ENCODE measurements at places on chromosomes 2 and 18.
A peak's percentile ranks its signal among the peaks of the same experiment; 100 is the strongest.

- no peak for DNase-seq
Observed at GRCh38 chr2:120404274-120404673, 58.3 kb downstream of the INHBB start.

GRCh38 chr2:125797192-125797591 is 858.8 kb upstream of the GYPC start:
- no peak for DNase-seq

GRCh38 chr18:35515460-35516130 is 17.8 kb upstream of the INO80C start:
- no peak for DNase-seq

DNA sequence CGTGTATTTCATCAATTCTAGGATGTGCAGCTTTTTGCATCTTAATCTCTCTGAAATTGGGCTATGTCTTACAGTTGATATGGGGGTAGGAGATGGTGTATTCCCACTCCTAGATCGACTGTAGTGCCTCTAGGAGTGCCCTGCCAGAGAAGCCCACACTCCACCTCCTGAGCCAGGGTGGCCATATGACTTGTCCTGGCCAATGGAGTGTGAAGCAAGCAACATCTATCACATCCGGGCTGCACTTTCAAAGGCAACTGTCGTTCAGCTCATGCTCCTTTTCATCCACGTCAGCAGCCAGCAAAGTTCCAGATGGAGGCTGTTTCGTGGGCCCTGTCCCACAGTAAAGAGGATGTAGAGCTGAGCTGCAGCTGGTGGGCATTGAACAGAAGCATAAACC is 149.4 kb upstream of the SLC1A4 start:
- DNase-seq, result no peak

DNA sequence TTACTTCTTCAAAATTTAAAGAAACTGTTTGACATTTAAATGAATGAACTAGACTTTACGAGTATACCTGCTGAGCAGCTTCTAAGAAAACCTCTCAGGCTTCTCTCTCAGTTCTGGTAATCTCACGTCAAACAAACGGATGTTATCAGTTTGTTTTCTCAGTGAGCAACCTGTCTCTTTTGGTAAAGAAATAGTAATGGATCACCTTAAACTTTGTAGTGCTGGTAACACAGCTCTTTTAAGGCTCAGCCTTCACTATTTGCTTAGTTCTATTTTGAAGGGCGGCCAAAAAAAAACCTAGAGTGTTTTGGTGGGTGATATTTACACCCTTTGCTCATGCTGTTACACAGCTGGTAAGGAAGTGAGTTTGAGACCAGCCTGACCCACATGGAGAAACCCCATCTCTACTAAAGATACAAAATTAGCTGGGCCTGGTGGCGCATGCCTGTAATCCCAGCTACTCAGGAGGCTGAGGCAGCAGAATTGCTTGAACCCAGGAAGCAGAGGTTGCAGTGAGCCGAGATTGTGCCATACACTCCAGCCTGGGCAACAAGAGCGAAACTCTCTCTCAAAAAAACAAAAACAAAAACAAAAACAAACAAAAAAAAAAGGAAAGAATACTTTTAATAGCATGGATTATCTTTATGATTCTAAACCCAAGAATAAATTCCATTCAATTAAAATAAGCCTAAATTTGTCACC is 15.9 kb downstream of the FN1 start:
- DNase-seq, result no peak

GRCh38 chr2:144099780-144100377 is 420.0 kb downstream of the ZEB2 start:
- DNase-seq, result no peak

DNA sequence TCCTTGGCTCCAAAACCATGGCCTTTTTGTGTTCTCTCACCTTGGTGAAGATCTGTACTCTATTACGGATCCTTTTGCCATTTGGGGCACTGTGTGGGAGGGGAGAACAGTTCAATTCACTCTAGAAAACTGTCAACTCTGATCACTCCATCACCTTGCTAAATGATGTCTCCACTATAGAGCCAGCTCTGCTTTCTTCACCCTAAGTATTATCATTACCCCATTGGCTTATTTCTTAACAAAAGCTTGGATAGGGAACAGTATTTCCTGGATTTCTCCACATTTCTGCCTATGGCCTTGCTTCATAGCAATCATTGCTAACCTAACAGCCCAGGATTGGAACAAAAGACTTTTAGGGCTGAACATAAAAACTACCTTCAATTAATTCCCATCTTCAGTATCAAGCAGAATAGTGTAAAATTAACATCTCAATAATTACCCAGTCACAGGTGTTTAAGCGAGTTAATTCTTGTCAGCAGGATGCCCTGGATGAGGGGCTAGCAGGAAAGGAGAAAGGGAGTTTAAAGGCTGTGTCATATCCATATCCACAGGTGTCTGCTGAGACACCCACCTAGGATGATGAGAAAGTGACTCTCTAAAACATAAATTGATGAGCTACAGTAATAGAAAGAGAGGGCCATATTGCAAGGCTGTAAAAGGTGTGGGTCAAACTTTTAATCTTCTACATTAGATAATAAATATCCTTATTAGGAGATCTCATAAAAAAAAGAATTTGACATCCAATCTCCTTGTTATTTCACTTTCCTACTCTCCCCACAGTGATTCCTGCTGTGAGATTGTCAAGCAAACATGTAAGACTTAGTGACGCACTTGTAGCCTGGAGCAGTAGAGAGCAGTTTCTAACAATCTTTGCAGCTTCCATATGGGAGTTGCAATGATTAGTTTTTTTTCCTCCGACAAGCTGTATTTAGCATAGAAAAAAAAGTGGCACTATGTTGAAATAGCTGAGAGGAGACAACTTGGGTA is 589.5 kb upstream of the NXPH2 start:
- DNase-seq, result no peak

- DNase-seq, result no peak
Observed at GRCh38 chr18:23935804-23936203, 78.8 kb upstream of the TTC39C start.

DNA sequence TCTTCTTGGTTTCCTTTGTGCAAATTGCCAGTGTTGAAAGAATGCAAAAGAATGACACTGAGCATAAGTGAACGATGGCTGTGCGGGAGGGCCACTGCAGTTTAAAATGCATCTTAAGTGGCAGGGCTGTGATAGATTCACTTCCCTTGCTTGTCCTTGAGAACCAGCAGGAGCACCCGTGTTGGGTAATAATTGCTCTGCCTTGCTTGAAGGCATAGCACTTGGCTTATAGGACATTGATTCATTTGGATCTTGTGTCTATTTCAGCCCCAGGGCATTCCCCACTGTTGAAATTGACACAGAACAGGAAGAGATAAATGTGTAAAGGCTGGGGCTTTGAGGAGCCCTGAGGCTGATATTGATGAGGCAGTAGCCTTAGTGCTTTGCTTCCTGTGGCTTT is 1003.7 kb upstream of the GYPC start:
- DNase-seq, result no peak

DNA sequence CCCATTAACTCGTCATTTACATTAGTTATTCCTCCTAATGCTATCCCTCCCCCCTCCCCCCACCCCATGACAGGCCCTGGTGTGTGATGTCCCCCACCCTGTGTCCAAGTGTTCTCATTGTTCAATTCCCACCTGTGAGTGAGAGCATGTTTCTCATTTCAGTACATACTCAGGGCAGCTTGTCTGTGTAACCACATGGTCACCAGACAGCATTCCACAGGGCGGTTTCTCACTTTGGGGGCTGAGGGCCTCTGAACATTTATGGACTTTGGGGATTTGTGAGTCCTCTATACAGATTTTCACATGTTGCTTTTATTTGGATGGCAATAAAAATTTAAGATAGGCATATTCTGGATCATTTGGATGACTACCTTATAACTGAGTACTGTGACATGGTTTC is 84.0 kb downstream of the LYPD6B start:
- no peak for DNase-seq

GRCh38 chr18:23134780-23135549 is at the start of gene CABLES1:
CABLES1 (plus strand) TSS chr18:23135485; CDS start chr18:23135763, 278 bp downstream.
- DNase-seq, result peak; percentile 38

DNA sequence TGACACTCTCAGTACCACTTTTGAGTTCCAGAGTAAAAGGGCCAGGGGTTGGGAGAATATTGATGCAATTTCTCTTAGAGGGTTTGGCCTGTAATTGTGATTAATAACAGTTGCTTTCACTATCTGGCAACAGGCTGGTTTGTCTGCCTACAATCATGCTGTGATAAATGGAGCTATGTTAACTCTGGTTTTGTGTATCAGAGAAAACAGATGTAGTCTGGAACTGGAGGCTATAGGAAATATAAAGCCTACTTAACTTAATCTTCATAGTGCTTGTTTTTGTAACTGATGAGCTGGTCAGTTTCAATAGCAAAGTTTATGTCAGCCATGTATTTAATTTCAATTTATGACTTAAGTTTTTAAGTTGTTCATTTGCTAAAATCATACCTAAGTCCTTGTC is 138.0 kb downstream of the AGPS start:
- DNase-seq, result no peak

- no peak for DNase-seq
Observed at GRCh38 chr2:207887500-207887899, 117.8 kb upstream of the FZD5 start.

- no peak for DNase-seq
Observed at GRCh38 chr2:223486751-223487150, 115.4 kb downstream of the SCG2 start.

GRCh38 chr2:238236571-238236970 is 3.3 kb downstream of the HES6 start:
- DNase-seq, result no peak

GRCh38 chr18:62107881-62108280 is 79.0 kb downstream of the PIGN start:
- no peak for DNase-seq

DNA sequence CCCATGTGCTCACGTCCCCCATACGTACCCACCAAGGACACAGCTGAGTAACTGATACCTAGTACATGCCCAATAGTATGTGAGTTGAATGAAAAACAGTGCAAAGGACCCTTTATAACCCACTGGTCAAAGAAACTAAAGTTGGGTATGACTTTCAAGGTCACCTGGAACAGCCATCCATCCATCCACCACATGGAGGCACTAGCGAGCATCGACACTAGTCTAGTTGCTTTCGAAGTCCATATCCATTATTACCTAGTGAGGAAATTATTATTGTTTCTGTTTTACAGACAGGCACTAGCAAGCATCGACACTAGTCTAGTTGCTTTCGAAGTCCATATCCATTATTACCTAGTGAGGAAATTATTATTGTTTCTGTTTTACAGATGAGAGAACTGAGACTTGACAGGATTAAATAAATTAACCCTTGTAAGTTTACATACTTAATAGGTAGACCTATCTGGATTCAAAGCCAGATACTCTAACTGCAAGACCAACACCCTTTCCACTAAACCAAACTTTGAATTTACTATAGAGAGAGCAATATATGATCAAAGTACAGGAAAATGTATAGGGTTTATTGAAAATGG is 233.7 kb downstream of the METTL4 start:
- no peak for DNase-seq

DNA sequence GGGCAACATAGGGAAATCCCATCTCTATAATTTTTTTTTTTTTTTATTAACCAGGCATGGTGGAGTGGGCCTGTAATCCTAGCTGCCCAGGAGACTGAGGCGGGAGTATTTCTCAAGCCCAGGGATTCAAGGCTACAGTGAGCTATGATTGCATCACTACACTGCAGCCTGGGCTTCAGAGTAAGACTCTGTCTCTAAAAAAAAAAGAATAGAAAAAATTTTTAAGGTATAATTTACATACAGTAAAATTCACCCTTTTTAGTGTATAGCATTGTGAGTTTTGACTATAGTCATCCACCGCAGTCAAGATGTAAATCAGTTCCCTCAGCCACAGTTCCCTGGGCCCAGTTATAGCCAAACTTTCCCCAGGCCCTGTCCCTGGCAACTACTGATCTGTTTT is 57.1 kb upstream of the MSH6 start:
- no peak for DNase-seq

DNA sequence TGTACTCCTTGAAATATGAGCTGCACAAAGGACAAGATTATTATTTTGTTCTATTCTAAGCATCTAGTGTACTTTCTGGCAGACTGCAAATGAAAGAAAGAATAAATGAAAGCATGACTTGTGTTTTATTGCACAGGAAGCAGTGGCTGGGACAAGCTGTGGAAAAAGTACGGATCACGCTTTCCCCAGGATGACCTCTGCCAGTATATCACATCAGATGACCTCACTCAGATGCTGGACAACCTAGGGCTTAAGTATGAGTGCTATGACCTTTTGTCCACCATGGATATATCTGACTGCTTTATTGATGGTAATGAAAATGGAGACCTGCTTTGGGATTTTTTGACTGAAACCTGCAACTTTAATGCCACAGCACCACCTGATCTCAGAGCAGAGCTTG is 49.4 kb downstream of the HNMT start:
- no peak for DNase-seq

DNA sequence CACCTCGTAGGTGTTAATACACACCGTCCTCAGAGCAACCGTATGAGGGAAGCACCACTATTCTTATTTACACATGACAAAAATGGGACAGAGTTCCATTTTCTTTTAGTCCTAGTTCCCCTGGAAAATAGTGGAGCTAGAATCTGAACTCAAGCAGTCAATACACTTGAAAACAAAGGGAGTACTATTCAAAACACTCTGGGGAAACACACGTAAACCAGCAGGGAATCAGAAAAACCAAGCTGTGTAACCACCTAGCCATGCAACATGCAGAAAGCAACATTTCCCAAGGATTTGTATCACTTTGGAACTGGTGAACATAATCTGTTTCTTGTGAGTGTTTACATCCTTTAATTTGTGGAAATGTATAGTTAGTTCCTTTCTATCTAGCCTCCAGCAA is 208.2 kb downstream of the UBE2E3 start:
- no peak for DNase-seq

Data from GDM1 (cell line).